ENCODE measurements at places on chromosomes 5 and 9.

DNA sequence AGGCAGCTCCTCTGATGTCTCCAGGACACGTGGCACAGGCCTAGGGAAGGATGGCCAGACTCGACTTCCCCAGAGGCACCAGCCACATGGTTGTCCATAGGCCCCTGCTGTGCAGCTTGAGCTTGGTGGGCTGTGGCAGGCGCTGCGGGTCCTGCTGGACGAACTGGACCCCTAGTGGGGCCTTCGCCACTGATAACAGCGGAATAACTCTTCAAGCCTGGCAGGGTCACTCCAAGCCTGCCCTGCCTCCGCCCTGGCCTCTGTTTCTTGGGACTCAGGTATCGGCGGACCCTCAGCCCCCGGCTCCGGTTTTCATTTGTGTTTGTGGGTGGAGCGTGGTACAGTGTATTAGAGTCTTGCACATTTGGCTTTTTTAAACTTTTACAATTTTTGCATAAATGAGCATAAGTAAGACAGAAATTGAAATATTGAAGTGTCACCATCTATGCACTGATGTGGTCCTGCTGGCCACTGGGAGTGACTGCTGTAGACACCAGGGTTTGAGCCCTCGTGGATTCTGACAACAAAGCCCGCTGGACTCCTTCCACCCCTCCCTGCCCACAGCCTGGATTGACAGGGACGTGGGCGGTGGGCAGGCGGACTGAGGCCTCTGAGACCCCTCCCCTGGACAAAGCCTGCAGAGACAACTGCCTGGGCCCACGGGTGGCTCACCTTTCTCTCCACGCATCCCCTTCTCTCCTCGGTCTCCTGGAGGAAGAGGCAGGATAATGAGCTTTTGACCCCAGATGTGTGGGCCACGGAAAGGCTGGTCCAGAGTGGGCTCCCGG lies 3.8 kb downstream of the FCN1 start:
- no peak for DNase-seq

DNA sequence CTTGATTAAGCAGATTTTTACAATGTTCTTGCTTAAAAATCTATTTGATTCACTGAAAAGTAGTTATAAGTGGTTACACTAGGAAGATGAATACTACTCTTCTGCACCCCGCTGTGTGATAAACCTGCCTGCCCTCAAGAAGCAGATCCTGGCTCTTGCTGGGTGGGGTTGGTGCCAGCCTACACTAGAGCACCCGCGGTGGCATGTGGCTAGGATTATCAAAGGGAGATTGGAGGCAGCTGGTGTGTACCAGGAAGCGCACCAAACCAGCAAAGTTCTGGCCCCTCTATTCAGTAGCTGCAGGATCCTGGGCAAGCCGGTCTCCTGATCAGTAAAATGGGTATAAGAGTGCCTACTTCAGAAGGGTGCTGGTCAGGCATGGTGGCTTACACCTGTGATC lies 43.5 kb downstream of the PRLR start:
- no peak for DNase-seq

DNA sequence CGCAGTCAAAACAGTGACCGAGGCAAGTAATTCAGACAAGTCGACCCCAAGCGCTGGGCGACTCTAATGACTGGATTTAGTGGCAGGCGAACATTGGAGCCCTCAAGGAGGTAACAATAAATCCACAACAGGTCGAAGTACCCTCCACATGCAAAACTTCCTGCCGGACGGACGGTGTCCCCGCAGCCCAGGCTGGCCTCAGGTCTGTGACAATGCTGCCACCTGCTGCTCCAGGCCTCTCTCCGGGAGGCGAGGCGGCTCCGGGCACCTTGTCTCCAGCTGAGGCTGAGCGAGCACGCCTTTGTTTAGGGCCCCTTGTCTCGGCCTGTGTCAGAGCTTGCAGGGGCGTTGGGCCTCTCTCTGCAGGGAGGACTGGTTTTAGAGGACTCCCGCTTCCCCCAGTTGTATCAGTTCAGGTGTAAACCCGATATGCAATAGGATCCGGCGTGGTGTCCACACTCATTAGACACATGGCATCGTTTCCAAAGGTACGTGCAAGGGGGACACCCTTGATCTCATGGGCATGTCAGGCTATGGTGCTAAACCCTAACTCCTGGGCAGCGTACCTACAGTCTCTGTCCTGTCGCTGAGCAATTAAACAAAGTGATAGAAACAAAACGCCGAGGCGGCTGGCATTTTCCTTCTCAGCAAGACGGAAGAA lies 628.0 kb upstream of the ADAMTS16 start:
- no peak for DNase-seq

- no peak for DNase-seq
These were observed 115.2 kb upstream of the CXCL14 start for GRCh38 chr5:135694012-135694411.

- no peak for DNase-seq
These were observed 537.6 kb downstream of the ANXA1 start for GRCh38 chr9:73689051-73689870.
